ENCODE measurements at places on chromosomes 2 and 18.

DNA sequence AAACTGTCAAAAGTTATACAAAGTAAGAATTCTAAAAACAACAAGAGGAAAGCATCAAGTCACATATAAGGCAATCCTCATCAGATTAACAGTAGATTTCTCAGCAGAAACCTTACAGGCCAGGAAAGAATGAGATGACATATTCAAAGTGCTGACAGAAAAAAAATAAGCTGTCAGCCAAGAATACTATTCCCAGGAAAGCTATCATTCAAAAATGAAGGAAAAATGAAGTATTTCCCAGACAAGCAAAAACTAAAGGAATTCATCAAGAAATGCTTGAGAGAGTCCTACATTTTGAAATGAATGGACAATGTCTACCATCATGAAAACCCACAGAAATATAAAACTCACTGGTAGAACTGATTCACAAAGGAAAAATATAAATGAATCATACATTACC is 268.9 kb upstream of the OSR1 start:
- DNase-seq, result no peak

- DNase-seq, result no peak
These were observed 150.0 kb upstream of the EPB41L3 start for GRCh38 chr18:5693699-5694294.

GRCh38 chr18:7457262-7457661 is 109.9 kb upstream of the PTPRM start:
- no peak for DNase-seq

DNA sequence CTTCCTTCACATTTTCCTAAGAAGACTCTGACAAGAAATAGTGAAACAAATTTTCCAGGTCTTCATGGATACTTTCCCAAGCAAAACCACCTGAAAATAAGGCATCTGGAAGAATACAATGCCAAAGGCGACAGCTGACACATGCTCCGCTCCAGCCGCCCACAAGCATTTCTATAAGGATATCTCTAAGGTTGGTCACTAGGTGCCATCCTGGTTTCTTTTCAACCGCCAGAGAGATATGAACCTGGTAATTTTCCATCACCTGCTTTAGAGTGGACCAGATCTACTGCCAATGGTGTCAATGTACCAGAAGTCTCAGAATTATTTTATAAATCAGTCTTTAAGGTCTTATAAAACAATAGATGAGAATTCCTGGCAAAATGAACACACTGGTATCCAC is 97.2 kb downstream of the GAREM1 start:
- no peak for DNase-seq

DNA sequence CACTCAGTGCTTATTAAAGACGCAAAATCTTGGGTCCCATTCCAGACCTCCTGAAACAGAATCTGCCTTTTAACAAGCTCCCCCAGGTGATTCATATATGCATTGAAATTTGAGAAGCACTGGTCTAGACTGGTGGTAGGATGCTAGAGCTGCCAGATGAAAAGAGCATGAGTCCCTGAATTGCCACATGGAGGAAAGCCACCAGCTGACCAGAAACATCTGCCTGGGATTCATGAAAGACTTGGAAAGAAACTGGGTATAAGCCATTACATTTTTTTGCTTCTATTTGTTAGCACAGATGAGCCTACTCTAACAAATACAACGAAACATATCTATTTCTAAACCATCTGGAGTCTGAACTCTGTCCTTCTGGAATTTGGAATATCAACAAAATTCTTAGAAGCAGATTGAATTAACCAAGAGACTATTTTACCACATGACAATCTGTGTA is 228.9 kb downstream of the RBM43 start:
- DNase-seq, result no peak

- peak; percentile 2 for DNase-seq
These were observed at the start of gene VWC2L for GRCh38 chr2:214410918-214411554. TSS of gene VWC2L (plus strand) at chr2:214411054. CDS start at chr2:214414194, 3,140 bp downstream.

DNA sequence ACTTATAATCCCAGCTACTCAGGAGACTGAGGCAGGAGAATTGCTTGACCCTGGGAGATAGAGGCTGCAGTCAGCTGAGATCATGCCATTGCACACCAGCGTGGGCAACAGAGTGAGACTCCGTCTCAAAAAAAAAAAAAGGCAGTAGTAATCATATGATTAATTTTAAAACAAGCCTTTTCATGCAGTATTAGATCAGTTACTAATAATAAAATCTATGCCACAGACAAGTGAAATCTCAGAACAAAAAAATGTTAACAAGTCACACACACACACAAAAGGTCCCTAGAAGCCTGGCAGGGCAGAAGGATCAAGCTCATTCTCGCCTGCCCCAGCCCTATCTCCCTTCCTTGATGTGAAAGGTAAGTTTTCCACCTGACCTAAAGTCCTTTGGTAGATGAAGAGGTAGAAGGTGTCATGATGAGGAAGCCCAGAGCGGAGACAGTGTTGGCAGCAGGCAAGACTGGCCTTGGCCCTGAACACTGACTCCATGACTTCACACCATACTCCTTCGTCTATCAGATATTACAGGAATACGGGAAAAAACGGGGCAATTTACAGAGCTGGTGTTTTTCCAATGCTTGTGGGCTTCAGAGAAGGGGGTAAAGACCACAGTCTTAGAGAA is 10.6 kb downstream of the KDSR start:
- DNase-seq, result no peak

DNA sequence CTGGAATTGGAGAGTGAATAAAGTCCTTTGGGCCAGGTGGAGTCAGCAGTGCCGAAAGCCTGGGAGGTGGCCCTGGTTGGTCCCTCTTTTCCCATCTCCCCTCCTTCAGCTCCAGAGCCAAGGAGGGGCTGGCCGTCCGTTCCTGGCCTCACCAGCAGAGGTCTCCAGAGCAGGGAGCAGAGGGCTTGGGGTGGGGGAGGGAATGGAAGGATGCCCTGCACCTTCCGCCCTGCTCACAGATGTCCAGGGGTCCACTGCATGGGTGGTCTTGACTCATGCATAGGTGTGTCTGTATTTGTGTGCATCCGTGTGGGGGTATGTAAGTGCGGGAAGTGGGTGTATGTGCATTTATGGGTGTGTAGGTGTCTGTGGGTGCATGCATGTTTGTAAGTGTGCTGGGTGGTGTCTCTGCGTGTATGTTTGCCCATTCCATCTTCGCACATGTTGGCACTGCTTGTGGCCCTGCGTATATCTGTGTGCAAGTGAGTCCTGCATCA is 201.8 kb downstream of the ZFP36L2 start:
- peak; percentile 14 for DNase-seq

DNA sequence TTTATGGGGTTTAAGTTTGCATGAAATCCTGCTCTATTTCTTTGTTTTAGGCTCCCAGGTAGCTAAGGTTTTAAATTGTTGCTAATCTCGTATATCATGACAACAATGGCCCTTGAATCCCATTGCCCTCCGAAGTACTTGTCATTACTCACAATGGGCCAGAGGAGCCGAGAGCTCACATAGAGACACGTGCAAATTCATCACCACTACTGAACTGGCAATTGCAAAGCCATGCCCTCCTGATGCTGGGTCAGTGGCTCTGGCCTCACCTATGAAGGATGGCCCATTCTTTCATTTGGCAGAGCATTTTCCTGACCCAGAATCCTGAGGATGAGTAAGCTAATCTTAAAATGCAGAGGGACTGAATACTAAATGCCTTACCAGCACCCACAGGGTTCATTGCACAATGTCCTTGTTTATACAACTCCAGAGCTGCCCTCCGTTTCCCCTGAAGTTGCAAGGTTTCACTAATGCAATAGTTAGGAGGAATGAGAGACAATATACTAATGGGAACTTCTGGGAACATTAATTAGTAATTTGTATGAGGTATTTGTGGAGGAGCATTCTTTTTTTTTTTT is 71.6 kb upstream of the GAREM1 start:
- DNase-seq, result no peak

DNA sequence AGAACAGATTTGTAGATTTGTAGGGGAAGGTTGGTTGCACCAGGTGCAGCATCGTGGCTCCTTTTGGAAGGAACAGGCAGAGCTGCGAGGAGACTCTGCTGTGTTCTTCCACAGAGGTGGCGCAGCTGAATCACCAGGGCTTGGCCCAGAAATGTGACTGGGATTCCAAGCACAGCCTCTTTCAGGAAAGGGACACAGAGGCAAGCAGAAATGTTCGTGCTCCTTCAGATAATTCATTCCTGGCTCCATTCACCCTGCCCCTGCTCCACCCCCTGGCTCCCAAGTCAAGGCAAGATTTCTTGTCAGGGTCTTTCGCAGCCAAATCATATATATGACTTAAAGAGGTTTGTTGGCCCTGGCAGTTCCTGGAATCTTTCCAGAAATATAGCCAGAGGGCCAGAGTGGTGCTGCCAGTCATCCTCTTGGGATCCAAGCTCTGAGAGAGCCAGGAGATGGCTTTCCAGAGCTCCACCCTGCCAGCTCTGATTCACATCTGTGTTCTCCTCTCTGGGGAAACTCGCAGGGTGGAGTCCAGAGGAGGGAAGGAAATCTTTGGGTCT is 203.9 kb upstream of the TANK start:
- DNase-seq, result no peak

DNA sequence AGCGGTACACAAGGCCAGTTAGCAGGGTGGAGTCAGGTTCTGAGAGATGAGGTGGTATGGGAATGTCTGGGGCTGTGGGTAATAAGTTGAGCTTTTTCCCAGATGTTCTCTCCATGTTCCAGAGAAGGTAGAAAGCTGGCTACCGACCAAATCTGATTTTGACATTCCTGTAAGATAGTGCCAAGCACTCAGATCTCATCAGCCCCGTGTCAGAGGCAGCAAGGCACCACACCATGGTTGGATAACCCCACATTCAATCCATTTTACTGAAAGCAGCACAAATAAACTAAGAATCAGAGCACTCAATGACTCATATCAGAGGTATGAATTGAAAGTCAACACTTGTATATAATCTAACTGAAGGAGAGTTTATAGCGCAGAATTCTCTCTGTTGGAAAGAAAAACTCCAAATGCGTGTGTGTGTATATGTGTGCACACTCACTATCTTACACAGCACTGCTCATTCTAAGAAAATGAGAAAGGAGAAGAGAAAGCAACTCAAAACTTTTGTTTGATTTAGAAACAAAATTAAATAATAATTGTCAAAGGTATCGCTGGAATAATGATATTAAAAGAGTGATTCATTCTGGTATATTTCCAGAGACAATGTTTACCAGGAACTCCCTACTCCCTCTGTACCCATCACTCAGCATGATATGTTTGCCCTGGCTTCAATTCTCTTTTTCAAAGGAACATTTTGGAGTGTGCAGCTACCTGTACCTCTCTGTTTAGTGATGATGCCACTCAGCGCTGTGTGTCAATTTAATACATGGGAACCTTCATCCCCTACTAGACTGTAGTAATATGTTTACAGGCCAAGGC is 375.1 kb upstream of the ID2 start:
- DNase-seq, result no peak

GRCh38 chr2:107407974-107408373 is 418.7 kb upstream of the RGPD4 start:
- no peak for DNase-seq

- DNase-seq, result peak; percentile 57
These were observed at the start of gene MREG for GRCh38 chr2:216013080-216013909. TSS of gene MREG (minus strand) at chr2:216013551. CDS start at chr2:216013327, 224 bp downstream.

GRCh38 chr2:221915926-221916325 is 343.8 kb upstream of the EPHA4 start:
- no peak for DNase-seq

GRCh38 chr18:14189858-14190257 is 57.6 kb upstream of the ZNF519 start:
- no peak for DNase-seq

DNA sequence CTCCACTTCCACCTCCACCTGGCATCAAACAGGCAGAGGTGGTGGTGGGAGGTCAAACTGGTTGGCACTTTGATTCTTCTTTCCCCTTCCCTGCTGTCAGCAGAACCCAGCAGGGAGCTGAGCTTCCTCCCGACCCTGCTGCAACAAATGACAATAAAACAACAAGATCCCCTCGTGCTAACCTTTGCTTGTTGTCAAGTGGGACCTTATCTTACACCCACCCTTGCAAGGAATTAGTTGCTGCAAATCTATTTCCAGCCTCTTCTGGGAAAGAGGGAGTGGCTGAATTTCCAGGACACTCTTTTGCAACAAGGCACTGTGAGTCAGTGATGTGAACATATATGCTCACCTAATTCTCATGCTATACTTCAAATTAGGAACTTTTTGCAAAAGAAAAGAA is 655.1 kb downstream of the DSC3 start:
- no peak for DNase-seq

DNA sequence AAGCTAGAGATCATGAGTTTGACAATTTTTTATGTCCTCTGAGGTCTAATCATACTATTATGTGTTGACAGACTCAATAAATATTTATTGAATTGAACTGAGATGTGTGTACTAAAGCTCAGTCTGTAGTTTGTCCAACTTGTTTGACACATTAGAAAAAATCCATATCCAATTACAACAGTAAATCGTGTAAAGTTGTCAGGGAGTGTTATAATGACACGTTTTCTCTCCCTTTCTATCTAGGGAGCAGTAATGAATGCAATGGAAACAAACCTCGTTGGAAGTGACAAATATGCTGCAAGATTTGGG is 28.4 kb downstream of the ITGA4 start:
- no peak for DNase-seq

DNA sequence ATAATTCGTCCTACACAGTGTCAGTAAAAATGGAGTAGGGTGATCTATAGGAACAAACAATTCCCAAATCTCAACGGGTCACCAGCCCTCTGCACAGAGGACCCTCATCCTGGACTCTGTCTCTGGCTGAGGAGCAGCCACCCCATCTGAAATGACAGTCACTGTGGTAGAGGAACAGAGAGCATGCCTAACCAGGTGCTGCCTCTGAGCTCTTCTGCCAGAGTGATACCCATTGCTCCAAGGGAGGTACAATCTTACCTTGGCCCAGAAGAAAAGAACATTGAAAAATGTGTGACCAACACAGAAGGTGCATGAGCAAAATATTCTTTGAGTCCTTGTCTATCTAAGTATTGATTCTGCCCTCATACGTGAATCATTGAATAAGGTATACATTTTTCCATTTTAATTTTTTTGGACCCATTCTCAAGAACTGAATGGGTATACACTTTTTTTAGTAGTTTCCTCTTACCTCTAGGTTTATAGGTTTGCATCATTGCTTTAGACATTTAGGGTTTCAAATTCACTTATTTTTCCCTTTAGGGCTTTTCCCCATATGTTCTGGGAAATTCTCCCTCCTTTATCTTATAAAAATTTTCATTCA is 8.7 kb downstream of the SP140 start:
- DNase-seq, result no peak

- DNase-seq, result no peak
These were observed 52.2 kb downstream of the LYPD6B start for GRCh38 chr2:149090706-149091105.

DNA sequence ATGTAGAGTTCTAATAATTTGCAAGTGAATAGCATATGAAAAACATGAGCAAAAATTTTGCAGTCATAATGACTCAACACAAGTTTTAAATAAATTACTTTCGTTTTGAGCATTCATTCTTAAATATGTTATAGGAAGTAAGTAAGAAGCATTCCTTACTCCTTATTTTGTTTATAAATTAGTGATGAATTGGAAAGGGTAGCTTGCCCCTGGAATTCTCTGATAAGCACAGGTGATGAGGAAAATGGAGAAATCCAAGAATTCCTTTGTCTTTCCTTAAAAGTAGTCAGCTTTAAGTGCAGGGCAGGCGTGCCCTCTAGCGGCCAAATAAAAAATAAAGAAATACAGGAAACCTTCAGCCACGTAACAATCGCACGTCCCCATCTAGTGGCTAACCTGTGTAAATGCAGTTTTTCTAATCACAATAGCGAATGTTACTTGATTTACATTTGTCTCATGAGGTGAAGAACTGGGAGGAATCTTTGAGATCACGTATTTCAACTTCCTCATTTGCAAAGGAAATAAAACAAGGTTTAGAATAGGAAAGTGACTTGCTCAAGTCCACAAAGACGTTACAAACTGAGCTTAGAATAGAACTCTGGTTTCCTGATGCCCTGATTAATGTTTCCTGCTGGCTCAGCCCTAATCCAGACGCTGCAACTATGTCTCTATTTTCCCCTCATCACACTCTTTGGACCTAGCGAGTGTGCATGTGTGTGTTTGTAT is 47.2 kb upstream of the ZNG1B start:
- DNase-seq, result peak; percentile 16
